ENCODE measurements at places on chromosomes 7 and 10.
A peak's percentile ranks its signal among the peaks of the same experiment; 100 is the strongest.

- DNase-seq = no peak
Measured at GRCh38 chr10:50511492-50512213, 112.1 kb downstream of the SGMS1 start.

GRCh38 chr7:139889186-139889871, 60.3 kb downstream of the TBXAS1 start:
- DNase-seq = no peak

GRCh38 chr10:85786401-85786899, 580.1 kb downstream of the GRID1 start:
- no peak for DNase-seq

DNA sequence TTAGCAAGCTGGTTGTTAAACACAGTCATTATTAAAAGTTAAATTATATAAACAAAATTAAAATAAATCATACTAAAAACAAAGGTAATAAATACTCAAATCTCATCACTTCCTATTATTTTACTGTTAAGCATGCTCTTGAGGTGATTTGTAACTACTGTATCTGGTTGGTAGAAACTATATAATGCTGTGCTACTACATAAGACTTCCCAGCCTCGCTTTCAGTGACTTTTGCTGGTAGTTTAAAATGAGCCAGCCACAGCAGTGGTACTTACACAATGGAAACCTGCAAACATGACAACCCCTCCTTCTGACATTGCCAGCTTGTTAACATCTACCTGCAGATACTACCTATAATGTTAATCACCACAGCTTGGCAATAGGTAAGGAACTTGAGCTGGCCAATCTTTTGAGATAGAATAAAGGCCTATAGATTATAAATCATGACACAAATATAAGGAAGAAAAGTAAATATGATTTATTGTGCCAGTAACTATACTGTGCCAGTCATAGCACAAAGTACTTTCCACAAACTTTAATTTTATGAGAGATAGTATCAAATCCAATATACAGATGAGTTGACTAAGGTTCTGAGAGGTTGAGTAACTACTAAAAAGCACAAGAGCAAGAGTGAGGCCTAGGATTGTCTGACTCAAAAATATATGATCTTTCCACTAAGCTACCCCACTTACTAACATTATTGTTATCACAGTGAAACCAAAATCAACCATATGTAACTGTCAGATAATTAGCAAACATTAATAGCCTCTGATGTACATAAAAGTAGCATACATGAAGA, 181.1 kb upstream of the ASAH2 start:
- no peak for DNase-seq

GRCh38 chr10:27359792-27360355, 119.3 kb upstream of the ACBD5 start:
- DNase-seq = no peak

DNA sequence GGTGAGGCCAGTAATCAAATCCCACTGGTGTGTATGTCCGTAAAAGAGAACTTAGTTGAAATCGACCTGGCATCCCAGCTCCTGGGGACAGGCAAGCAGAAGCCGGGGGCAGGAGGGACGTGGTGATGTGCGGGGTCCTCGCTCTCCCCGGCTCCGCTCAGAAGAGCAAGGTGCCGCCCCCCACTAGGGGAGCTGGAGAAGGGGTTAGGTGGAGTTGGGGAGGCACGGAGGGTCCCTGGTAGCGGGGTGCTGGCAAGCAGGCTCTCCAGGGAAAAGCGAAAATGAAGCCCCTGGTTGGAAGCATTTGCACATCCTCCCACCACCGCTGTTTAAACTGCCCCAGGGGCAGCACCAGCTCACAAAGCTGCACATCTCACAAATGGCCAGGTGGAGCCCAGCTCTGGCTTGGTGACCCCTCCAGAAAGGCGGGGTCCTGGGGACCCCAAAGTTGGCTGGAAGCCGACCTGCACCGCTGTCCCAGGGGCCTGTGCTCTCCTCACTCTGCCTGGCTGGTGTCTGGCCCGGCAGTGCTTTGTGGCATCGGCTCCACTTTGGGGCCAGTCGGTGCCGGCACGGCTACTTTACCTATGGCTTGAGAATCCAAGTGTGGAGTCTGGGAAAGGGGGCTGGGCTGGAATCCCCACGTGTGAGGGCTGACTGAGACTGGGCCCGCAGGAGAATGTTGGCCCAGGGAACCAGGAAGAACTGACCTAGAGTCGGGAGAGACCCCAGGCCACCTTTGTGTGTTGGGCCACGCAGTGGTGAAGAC, 2.9 kb upstream of the CFAP46 start:
- DNase-seq = no peak

DNA sequence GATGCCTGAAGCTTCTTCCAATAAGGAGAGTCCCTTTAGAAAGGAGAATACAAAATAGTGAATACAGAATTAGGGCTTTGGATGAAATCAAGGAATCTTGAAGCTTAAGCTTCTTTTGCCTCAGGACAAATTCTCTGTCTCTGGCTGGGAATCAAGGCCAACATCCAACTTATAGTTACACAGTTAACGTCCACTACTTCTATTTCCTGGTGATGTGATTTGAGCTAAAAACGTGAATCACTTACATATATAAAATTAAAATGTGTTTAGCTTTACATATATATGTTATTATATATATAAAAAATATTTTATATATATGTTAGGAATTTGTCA, 11.4 kb upstream of the INPP5F start:
- DNase-seq = no peak

- no peak for DNase-seq
Measured at GRCh38 chr10:88288320-88289059, 294.6 kb downstream of the RNLS start.

GRCh38 chr7:158744070-158744469, 39.5 kb upstream of the NCAPG2 start:
- no peak for DNase-seq

DNA sequence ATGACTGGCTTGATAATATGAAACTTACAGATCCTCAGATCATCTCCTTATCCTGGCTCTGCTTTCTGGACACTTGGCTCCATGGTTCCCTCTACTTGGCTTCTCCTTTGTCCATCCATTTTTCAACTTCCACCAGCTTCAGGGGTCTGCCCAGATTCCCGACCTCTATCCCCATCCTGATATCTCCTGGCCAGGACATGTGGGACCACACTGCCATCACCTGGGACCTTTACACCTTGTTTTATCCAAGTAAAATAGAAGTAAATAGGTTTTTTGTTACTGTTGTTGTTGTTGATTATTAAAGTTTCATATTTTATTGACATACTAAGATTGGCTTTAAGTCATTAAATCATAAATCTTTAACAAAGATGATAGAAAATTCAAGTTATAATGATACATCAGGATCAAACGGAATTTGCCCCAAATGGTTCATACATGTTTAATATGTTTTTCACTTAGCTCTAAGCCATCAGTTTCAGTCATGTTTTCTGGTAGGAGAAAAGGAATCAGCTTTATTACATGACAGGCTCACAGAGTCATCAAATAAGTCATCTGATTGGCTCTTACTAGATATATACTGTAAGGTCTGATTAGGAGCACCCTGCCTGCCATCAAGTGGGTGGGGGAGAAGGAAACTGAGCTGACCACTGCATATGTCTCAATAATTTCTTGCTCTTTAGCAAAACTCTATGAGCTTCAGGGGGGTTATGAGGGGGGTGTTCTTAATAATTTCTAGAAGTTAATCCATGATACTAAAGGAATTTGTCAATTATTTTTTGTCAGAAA, 111.5 kb upstream of the AHR start:
- DNase-seq = no peak

GRCh38 chr10:100341953-100342626, 4.9 kb upstream of the SCD start:
- peak; percentile 42 for DNase-seq

DNA sequence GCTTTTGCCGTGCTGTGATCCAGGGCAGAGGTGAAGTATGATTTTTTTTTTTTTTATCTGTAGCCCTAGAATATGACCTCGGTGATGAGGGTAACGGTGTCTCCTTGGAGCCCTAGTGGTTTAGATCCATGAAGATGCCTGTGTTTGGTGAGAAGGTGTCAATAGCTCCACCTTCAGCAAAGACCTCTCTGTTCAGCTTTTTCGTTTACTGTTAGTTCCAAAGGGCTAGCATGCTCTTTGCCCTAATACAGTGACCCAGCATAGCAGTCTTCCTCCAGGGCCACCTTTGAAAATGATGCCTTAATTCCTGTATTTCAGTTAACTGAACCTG, 746 bp upstream of the MRPS16 start:
- no peak for DNase-seq

DNA sequence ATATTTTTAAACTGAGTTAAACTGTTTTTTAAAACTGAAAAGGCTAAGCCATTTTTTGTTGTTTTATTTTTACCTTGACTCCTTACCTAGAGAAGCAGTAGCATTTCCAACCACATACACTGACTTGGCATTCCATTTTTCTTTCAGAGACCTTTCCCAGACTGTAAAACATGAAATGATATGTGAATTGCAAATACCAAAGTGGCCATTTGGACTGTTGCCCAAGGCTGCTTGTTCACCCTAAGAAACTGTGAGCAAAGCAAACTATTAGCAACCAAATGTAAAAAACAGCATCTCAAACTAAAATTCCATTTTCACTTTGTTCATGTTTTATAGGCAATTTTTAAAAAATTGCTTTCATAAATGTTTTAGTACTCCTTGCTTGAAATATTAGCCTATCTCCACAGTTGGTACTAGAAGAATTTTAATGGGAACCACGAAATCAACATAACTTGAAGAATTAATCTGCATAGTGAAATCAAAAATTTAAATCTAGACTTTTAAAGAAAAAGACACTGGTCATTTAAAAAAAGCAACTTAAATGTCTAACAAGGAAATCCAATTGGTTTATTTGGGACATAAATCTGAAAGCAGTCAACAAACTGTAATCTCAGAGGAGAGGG, 10.8 kb downstream of the UROS start:
- no peak for DNase-seq

GRCh38 chr10:93818086-93818485, 60.4 kb downstream of the LGI1 start:
- DNase-seq = no peak

DNA sequence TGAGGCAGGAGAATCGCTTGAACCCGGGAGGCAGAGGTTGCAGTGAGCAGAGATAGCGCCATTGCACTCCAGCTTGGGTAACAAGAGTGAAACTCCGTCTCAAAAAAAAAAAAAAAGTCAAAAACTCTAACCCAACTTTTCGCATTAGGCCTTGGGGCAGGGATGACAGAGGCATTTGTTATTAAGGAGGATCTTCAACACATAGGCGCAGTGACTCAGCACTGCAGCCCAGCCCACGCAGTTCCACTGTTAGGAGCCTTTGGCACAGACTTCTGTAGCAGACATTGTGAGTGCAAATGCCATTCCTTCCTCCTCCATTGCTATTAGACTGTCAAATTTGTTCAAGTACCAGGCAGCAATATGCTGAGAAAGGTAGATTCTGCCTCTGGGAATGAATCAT, 43.1 kb upstream of the KLHL7 start:
- no peak for DNase-seq

- DNase-seq = peak; percentile 66
Measured at GRCh38 chr10:44935201-44935965, 24.2 kb upstream of the RASSF4 start.

- DNase-seq = no peak
Measured at GRCh38 chr7:99098824-99099498, 44.9 kb downstream of the SMURF1 start.

- no peak for DNase-seq
Measured at GRCh38 chr7:79781716-79782115, 328.2 kb upstream of the MAGI2 start.

DNA sequence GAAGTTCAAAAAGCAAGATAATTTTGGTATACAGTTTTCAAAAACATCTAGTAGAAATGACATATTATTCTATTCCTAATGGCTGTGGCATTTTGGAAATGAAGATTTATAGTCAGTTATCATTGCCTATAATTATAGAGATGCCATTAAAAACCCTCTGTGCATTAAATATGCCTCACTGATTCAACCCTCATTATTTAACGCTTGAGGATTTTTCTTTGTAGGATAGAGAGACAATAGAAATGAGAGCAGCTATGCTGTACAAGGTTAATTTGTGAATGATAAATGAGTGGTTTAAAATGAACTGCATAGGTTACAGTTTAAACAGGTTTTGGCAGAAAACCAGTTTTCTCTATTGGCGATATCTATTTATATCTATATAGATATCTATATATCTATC, 32.2 kb upstream of the SEMA3A start:
- DNase-seq = no peak

GRCh38 chr10:76839276-76839675, 798.3 kb downstream of the KCNMA1 start:
- DNase-seq = no peak

- no peak for DNase-seq
Measured at GRCh38 chr10:66654861-66655260, 271.0 kb upstream of the LRRTM3 start.

DNA sequence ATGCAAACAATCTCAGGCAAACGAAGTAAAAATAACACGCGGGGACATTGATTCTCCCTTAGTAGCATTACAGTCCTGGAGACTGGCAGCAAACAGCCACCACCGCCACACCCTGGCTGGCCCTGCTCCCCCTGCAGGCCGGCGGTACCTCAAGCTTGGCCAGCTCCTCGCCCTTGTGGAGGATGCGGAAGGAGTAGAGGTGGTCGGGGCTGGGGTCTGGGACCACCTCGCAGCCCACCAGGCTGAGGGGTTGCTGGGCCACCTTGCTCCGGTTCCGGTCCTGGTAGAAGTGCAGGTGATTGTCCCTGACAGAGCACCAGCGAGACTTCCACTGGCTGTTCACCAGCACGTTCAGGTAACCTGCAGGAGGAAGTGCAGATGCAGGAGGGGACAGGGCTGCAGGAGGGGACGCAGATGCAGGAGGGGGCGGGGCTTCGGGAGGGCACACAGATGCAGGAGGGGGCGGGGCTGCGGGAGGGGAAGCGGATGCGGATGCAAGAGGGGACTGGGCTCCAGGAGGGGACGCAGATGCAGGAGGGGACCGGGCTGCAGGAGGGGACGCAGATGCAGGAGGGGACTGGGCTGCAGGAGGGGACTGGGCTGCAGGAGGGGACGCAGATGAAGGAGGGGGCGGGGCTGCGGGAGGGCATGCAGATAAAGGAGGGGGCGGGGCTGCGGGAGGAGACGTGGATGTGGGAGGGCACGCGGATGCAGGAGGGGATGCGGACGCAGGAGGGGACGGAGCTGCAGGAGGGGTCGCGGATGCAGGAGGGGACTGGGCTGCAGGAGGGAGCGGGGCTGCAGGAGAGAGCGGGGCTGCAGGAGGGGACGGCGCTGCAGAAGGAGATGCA, 65.7 kb downstream of the VWA2 start:
- no peak for DNase-seq

- DNase-seq = no peak
Measured at GRCh38 chr10:31526681-31527080, 207.7 kb downstream of the ZEB1 start.
